ENCODE measurements at places on chromosomes 4 and X.

DNA sequence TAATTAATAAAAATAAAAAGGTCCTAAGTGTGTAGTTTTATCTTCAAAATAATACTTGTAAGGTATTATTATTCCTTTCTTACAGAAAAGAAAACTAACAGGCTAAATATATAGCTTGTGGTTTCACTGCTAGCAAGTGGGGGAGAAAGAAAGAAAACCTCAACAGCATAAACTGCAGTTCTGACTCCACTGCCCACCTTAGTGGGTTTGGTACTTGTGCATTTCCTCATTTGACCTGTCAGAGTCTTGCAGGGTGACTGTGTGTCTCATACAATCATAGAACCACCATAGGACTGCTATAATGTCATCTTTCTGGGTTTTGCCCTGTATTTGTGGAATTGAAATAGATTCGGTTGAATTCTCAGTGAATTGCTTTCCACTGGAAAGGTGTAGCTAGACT lies 94.7 kb upstream of the PUDP start:
- no peak for DNase-seq

- peak; percentile 62 for DNase-seq
Measured at GRCh38 chrX:149286940-149287349, 218.2 kb downstream of the IDS start.

DNA sequence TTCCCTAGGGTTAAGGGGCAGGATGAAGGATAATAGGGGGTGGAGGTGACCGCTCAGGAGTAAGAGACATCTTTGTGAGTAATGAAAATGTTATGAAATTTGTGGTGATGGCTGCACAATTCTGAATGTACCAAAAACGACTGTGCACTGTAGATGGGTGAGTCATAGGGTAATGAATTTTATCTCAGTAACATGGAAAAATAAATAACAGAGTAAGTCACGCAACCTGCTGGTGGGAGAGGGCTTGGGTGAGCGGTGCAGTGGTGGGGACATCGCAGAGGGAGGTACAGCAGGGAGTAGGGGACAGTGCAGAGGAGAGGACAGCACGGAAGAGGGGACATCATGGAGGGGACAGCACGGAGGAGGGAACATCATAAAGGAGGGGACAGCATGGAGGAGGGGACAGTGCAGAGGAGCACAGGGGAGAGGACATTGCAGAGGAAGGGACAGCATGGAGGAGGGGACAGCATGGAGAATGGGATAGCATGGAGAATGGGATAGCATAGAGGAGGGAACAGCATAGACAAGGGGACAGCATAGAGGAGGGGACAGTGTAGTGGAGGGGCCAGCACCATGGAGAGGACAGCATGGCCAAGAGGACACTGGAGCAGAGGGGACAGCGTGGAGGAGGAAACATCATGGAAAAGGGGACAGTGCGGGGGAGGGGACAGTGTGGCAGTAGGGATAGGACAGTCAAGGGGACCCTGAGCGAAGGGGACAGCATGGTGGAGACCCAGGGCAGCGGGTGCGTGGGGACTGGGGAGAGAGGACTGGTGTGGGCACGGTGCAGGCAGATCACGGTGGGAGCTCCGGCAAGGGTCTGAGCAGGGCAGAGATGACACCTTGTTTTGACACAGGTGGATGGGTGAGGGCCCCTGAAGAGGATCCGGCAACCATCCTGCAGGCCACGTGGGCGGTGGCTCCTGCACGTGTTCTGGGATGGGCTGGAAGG lies 68.5 kb upstream of the MXD4 start:
- no peak for DNase-seq

GRCh38 chr4:122914292-122914904 lies 8.0 kb downstream of the NUDT6 start:
- no peak for DNase-seq

- DNase-seq, result no peak
Measured at GRCh38 chrX:22664826-22665225, 334.9 kb upstream of the DDX53 start.

DNA sequence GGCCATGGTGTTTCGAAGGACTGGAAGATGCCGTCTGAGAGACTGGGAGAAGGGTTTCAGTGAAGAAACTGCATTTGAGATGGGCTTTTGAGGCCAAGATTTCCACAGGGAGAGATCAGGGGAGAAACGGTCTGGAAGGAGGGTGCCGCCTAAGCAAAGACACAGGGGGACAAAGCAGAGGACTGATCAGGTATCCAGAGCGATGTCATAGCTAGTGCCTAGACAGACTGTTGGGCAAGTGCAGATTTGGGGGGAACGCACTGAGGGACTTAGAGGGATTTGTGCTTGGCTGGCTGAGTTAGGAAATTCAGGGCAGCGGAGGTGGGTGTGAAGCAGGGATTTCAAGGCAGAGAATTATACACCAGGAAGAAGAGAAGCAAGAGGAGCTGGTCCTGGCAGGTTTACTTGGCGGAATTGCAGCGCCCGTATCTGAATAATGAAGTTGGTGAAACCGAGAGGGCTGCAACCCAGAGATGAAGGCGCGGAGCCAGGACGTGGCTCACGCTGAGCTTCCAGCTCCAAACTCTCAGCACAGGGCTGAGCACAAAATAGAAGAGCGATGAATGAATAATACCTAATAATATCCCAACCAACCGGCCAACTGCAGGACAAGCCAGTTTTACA lies 106.9 kb downstream of the MAML3 start:
- no peak for DNase-seq

GRCh38 chr4:1806596-1807331 lies 13.7 kb downstream of the FGFR3 start:
- no peak for DNase-seq
